Stimulated activated CD4-positive, alpha-beta T cell treated with anti-CD3 and anti-CD28 coated beads, Interleukin-15, amount 100 ng/mL, for 48 hours (primary cell): ENCODE measurements at places on chromosomes 5 and 9.

DNA sequence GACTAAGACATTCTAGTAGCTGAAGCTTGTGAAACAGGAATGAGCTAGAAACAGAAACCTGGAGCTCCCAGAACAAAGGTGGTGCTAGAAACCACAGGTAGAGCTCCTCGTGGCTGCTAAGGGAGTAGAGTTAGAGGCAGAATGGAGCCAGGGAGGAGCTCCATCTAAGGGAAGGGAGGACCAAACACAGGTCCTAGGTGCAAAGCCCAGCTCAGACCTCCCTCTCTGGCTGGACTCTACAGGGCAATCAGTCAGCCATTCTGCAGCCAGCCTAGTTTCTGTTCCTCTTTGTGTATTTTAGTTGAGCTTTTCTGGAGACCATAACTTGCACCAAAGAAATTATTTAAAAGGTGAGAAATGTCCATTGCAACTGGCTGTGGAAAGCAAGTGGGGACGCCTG lies 70.4 kb downstream of the CRB2 start:
- DNase-seq: no peak

DNA sequence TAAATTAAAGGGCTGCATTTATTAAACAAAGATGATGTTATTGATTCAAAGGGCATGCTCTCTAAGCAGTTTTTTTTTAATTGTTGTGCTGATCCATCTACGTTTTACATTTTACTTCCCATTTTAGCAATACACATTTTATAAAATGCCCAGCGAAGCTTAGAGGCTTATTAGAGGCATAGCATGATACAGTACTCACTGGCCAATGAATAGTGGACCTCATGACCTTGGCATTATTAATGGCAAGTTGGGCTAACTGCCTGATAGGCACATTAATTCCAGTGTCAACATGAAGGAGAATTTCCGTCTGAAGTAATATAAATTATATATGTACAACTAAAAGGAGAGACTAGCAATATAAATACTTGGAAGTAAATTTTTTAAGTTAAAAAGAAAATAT lies 837.2 kb downstream of the EFNA5 start:
- DNase-seq: no peak

DNA sequence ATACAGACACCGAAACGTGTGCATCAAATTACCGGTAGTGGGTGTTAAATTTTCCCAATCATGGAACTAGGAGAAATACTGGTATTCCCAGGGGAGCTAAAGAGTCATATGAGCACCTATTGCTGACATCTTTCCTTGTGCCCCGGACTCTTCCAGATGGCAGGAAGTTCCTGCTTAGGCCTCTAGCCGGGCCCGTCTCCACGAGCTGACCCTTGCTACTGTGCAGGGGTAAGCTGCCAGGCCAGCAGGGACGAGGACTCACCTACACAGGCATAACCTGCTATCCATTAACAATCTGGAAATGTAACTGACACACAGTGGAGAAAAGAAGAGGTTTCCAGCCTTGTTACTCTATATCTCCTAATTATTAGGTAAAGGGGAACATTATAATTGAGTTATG lies 16.2 kb upstream of the SSBP2 start:
- no peak for DNase-seq

DNA sequence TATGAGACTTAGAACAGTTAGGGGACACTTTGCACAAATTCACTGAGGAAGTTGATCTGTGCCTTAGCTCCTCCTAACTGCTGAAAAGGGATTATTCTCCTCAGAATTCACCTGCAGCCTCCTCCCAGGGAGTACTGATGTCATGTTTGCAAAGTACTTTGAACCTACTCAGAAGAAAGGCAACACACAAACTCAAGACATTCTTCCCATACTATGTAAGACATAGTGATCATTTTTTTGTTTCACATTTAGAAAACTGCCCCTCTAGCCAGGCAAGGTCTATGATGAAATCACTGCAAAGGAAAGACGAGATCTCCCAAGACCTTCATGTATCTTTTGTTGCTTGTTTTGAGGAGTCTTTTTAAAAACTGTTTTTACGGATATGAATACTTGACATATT lies 10.6 kb upstream of the VLDLR start:
- no peak for DNase-seq

- DNase-seq: no peak
These were observed 210.9 kb downstream of the AOPEP start for GRCh38 chr9:94937214-94937903.

DNA sequence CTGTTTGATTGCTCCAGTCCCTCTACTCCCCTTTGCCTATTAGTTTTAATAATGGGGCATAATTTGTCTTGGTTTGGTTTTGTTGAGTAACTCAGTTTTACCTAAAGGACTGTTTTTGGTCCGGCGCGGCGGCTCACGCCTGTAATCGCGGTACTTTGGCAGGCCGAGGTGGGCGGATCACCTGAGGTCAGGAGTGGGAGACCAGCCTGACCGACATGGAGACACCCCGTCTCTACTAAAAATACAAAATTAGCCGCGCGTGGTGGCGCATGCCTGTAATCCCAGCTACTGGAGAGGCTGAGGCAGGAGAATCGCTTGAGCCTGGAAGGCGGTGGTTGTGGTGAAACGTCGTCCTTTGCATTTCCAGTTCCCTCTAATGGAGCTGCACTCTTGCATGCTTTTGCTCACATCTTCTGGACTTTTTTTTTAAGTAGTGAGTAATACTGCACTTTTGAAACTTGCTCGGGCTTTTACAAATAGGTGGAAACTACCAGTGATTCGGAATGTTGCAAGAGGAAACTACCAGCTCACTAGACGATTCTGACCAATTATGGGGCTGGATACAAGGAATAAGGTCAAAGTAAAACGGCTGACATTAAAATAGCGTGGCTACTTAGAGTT lies 721 bp upstream of the MAML1 start:
- peak; percentile 10 for DNase-seq

GRCh38 chr5:141783005-141783946 lies 94.9 kb downstream of the PCDH1 start:
- DNase-seq: no peak

DNA sequence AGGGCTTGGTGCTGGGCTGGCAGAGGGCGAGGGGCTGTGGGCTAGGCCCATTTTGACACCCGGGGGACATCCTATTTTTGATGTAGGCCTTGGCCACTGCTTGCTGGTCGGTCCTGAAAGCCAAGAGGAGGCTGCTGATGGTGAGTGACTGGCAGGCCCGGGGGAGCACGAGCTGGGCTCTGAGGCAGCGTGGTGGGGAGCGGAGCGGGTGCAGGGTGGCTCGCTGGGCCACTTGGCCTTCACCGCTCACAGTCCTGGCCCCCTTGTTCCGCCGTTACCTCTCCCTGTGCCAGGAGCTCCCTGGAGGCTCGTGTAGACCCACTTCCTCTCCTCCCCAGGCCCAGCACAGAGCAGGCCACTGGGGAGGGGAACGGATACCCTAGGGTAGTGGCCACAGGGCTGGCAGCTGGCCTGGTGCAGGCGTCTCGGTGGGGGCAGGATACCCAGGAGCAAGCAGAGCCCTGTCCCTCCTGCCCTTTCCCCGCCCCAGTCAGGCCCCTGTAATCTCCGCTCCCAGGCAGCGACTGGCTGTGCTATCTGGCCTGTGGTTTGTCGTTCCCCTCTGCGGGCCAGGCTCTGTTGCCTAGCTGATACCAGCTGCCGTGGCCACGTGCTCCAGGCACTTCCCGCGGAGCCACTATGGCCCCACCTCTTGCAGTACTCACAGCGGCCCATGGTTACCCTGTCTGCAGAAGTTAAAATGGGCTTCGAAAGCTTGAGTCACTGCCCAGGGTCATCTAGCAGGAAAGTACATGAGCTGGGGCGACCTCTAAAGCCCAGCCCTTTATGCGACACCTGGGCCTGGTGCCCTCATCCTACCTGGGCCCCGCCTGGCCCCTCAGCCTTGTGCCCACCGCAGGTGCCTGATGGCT lies 11.7 kb upstream of the DOLPP1 start:
- peak; percentile 12 for DNase-seq

DNA sequence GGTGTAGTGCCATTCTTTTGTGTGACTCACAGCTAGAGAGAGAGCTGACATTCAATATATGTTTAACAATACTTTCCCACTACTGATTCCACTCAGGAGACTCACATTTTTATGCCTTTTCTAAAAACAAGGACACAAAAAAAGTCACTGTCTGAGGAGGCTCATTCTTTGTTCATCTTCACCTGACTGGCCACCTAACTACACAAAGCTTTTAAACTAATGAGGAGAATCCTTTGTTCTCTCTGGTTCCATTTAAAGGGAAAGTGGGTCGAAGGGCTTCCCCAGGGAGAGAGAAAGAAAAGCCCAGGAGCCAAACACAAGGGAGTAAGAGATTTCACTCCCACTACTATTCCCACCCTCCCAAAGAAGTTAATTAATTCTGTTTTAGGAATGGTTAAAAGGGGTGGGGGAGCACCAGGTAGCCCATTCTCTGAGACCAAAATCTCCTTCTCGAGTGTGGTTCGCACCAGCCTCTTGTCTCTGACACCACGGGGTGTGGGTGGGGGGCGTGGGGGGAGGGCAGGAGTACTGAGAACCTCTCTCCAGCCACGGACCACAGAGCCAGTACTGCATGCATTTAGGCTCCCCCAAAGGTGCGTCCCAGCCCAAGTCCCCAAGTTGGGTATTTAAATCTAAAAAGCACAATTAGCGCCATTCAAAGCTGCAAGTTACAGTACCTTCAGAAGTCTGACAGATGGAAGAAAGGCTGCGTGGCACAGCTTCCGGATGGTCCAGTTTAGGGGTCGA lies 747 bp downstream of the TRPM3 start:
- no peak for DNase-seq

DNA sequence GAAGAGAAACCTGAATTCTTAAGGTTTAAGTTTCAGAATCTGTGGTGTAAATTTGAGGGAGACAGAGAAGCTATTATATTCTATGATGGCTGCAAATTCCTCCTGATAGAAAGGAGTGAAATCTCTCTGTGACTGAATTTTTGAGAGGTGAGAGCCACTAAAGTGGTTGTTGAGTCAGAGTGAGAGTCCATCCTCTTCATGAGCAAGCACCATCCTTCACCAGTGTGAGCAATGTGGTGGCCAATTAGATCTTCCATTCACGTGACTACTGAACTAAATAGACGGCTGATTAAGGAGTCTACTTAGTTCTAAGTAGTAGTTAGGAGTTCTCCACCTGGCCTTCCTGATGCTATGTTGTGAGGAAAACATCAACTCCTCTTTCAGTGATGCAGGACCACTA lies 147.8 kb upstream of the CCNH start:
- no peak for DNase-seq

DNA sequence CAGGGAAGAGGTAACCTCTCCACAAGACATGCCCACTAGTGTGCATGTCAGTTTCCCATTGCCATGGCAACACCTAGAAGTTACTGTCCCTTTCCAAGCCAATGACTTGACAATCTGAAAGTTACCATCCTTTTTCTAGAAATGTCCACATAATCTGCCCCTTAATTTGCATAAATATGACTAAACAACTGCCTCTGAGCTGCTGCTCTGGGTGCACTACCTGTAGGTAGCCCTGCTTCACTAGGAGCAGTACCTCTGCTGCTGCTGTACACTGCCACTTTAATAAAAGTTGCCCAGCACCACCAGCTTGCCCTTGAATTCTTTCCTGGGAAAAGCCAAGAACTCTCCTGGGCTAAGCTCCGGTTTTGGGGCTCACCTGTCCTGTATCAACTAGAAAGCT lies 392.4 kb downstream of the NTRK2 start:
- no peak for DNase-seq

GRCh38 chr5:130488252-130488651 lies 584.0 kb downstream of the CHSY3 start:
- DNase-seq: no peak

DNA sequence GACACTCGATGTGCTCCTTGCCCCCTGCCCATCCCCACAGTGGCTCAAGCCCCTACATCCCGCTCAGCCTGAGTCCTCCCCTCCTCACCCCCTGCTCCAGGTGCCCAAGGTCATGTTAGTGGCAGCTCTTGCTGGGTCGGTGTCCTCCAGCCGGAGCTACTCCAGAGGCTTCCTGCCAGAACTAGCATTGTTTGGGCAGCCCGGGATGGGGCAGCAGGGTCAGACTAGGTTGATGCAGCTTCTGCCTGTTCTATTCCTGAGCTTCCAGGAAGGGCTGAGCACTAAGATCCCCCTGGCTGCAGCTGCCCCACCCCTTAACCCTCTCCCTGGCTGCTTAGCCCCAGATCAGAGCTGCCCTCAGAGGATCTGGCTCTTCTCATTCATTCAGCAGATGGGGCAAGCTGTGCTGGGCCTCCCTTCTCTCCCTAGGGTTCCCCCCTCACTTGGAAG lies 671 bp downstream of the RGS14 start:
- no peak for DNase-seq

DNA sequence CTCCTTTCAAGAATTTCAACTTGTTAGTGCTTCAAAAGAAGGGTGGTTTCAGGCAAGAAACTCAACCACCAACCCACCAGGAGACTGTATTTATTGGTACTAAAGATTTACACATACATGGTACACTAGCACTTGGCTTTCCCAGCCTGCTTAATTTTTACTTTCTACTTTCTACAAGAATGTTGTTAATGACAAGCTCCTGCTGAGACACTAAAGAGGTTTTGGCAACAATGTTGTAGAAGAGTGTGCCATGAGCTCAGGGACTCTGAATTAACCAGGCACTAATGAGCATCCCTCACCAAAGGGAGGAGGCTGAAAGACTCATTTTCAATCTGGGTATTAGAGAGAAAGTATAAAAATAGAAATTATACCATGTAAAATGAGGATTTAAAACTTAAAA lies 195.0 kb downstream of the KIAA0825 start:
- no peak for DNase-seq

GRCh38 chr9:95070549-95071021 lies 246.9 kb downstream of the FANCC start:
- no peak for DNase-seq

GRCh38 chr9:80690349-80690939 lies 998.9 kb downstream of the TLE1 start:
- DNase-seq: no peak

DNA sequence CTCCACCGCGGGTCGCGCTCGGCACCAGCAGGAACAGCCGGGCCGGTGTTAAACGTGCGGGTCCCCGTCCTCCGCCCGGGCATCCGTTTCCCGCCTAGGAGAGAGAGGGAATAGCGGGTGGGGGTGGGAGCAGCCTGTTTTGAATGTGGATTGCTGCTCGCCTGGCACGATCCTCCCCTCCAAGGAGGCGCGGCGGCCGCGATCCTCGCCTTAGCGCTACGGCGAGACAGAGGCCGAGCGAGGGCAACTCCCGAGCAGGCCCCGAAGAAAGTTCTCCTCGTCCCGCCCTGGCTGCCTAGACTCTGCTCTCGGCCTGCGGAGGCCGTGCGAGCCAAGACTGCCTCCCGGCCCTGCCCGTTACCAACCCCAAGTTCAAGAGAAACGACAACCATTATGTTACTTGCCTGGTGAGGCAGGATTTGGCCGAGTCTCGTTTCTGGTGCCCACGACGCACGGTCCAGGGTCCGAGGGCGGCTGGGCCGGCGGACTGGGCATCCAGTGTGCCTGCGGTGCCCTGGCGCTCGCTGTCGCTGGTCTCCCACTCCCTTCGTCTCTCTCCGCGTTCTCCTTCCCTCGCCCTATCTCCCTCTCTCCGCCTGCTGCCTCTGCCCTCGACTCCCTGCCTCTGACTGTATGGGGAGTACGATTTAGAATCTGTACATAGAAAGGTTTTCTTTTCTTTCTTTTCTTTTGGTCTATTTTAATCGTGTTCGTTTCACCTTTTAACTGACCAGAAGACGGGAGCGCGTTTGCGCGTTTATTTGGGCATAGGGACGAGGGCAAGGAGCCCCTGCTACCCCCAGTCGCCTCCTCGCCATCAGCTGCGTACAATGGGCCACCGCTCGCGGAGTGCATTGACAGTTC lies 724 bp downstream of the NR2F1-AS1 start:
- no peak for DNase-seq
